ENCODE measurements at places on chromosomes 6 and 20.

GRCh38 chr6:149500096-149500495, 15.3 kb upstream of the ZC3H12D start:
- DNase-seq: no peak

- no peak for DNase-seq
Observed at GRCh38 chr20:2298701-2299100, 2.9 kb downstream of the TGM3 start.

DNA sequence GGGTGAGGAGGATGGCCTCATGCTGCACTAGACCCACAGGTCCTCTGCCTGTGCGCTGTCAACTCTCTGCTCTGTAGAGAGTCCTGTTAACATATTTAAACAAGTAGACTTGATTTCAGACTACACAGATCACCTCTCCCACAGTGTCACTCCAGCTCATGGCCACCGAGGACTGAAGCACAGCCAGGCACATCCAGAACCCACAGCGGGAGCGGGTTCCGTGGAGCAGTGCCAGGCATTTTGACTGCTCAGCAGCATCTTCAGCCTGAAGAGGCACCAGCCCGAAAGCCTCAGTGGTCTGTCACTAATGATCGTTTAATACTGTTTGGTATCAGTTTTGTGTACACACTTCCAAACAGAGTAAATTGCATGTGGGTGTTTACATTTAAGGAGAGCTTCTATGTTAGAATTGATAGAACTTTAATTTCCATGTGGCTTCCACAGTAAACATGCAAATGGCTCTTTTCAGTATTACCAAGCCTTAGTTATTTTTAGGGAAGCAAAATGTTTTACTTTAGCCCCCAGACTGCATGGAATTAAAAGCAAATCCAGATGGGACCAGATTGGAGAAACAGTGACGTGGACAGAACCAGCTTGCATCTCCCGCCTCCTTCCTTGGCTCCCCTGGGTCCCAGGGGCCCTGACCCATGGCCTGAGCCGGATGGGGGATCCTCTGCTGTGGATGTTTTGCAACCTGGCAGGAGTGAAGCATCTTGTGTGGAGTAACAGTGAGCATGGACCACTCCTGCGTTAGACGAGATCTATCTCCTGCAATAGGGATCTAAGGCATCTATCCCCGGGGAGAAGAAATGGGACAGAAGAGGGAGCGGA, 196.7 kb upstream of the CDH4 start:
- DNase-seq: no peak

- DNase-seq: no peak
Observed at GRCh38 chr20:23823621-23824324, 2.8 kb downstream of the CST2 start.

- DNase-seq: peak; percentile 76
Observed at GRCh38 chr6:53794137-53794719, 577 bp upstream of the LRRC1 start.

GRCh38 chr6:34574647-34575293, 18.6 kb upstream of the SPDEF start:
- no peak for DNase-seq

DNA sequence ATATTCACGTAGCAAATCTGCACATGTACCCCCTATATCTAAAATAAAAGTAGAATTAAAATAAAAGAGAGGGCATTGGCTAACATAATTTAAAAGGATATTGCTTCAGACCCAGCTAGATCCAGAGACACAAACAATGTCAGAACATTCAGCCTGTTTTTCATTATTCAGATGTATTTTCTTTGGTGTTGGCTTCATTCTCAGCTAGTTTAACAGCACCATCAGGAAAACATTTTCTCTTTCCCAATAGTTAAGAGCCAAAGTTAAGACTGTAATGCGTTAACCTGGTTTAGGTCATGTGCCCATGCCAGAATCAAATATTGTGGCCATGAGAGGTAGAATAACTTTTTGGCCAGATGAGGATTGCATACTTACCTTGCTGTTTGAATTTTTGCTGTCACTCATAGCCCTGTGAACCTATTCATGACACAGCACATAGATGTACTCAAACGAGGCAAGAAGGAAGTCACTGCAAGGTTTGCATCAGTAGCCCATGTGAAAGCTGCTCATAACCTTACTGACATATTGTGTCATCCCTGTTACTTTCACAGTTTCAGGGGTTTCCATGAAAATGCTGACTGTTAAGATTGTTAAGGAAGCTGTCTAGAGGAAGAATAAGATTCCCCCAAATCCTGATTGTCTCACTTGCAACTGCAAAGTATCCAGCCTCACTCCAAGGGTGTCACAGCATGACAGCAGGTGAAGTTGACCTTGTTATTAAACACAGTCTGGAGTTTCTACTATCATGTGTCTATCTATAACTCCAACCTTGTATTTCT, 233.1 kb downstream of the PACRG start:
- no peak for DNase-seq

DNA sequence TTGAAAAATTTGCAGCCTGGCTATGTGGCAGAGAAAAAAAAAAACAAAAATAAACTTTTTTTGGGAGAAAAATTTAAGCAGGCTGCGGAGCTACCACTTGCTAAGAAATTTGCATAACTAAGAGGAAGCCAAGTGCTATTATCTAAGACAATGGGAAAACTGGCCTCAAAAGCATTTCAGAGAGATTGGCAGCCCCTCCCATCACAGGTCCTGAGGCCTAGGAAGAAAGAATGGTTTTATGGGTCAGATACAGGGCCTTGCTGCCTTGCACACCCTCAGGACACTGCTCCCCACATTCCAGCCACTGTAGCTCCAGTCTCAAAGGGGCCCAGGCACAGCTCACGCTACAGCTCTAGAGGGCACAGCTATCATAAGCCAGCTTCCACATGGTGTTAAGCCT, 777.9 kb downstream of the TENT5A start:
- DNase-seq: no peak

DNA sequence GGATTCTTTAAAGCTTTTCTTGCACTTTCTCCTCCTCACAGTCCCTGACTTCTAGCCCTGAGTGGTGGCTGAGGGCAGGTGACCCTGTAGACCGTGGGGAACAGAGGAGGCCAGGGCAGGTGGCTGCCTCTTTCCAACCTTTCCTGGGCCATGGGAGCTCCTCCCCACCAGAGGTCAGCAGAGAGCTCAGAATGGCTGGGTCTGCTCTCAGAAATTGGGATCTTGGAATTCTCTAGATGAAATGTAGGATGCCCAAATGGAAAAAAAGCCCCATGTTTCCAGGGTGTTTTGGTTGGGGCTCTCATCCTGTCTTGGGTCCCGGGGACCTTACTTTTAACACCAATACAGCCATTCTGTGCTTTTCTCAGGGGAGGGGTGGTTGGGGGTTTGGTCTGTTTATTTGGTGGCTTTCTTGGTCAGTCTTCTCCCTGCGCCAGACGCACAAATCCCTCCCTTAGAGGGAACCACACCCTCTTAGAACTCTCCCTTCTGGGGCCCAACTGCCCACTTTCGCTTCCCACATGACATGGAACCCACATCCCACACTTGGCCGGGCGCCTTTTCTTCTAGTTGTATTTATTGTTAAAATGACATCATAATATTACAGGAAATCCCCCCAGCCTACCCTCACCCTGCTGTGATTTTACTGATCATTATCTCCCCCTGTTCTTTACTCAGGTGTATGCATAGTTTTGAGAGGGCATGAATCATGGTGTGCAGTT, 17.9 kb downstream of the GNAS start:
- DNase-seq: no peak

GRCh38 chr20:25294459-25295385, 46.8 kb downstream of the PYGB start:
- DNase-seq: no peak

DNA sequence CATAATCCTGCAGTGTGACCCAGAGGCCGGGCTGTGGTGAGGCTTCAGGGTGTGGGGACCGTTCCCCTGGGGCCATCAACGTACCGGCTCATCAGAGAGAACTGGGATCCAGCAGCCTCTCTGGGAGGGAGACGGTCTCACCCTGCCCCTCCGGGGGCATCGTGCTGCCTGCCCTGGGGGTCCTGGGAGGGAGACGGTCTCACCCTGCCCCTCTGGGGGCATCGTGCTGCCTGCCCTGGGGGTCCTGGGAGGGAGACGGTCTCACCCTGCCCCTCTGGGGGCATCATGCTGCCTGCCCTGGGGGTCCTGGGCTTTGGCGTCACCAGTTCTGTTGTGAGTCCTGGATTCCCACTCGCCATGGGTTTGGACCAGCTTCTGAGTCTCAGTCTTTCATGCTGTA, 17.1 kb downstream of the SMOC2 start:
- no peak for DNase-seq

- DNase-seq: no peak
Observed at GRCh38 chr6:136365776-136366354, 76.2 kb upstream of the BCLAF1 start.

DNA sequence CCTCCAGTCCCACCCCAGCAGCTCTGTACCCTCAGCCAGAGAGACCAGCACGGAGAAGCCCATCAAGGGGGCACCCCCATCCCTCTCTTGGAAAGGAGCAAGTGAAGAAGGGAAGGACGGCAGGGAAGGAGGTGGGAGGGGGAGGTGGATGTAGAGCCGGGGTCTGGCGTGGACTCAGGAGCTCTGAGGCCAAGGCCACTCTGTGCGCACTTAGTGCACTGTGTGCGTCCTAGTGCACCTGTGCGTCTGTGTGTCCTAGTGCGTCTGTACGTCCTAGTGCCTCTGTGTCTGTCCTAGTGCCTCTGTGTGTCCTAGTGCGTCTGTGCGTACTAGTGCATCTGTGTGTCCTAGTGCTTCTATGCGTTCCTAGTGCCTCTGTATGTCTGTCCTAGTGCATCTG, 54.2 kb downstream of the DSTN start:
- DNase-seq: no peak

DNA sequence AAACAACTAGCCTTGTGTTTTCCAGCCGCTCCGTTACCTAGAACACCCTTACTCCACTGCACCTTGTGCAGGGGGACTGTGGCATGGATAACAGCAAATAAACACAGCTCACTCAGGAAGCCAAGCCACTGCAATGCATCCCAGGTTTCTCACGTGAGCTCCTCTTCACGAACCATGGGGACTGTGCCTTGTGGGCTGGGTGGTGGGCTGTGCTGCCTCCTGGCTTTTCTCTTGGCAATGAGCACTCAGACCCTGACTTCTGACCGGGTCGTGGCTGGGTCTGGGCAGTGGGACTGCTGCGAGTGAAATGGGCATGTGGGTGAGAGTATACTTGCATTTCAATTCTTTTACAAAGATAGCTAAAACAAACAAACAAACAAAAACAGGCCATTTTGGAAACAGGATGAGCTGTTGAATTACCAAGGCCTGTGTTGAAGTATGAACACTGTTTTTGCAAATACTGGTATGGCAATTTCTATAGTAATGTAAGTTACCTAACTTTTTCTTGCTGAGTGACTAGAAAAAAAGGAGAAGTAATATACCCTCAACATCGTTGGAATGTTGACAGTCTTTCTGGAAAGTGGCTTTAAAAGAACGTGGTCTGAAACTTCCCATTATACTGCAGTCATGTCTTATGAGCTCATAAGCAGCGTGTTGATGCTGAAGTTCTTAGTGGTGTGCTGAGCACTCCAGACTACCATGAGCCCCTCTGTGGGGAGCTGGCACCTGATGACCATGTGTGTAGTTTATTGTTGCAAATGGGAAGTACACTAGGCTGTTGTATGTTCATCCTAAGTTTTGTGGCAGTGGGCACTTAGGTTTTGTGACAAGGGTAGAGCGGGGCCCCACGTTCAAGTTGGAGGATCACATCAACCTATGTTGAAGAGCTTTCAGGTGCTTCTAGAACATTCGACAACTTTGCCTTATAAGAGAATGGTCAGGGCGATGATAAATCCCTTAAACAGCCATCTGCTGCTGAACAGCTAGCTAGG, 120.4 kb downstream of the ARMC2 start:
- no peak for DNase-seq

GRCh38 chr6:167764713-167765479, 61.8 kb upstream of the AFDN start:
- DNase-seq: no peak

DNA sequence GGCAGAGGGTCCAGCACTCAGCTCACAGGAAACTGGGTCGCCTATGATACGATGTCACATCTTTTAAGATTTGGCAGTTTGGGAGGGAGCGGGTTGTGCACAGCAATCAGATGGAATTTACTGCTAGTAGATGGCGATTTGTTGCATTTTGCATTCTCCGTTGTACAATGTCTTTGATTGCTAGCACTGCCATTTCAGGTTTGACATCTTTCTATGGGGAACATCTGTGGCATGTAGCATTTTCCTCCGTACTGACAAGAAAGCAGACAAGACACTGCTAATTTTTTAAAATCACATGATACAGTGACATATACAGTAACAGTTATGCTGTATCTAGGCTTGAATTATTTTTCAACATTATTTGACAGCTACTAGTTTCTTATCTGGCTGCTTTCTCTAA, 119.7 kb upstream of the PCSK2 start:
- no peak for DNase-seq

DNA sequence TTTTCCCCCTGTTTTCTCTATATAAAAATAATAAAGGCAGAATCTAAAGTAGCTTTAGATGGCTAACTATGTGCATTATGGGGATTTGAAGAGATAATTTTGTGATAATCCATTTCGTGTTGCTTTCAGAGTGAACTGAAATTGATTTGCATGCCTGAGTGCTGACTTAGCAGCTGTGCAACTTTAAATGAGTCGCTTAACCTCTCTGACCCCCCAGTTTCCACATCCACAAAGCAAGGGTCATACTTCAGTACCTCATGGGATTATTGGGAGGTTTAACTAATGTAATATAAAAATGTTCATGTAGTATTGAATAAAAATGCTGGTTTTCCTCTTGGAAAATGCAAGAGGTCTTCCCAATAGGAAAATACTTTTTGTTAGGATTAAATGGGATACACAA, 63.8 kb upstream of the FABP7 start:
- no peak for DNase-seq

DNA sequence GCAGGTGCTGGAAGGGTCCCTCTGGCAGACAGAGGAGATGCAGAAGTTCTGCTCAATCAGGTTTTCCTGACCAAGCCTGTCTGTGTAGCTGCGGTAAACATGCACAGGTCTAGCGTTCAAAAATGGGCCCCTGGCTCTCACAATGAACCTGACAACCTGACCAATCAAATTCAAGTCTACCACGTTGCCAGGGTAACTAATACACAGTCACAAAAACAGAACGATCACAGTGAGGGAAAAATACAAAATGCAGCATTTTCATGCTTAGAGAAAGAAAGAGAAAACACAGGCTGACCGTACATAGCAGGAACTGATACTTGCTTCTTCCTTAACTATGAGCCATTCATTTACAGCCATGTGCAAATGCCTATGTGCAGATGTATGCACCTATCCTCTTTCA, 353.1 kb upstream of the TSHZ2 start:
- no peak for DNase-seq

GRCh38 chr20:32534661-32535240, 50.4 kb downstream of the NOL4L start:
- no peak for DNase-seq

- no peak for DNase-seq
Observed at GRCh38 chr6:115865914-115866313, 194.8 kb downstream of the FRK start.
